ENCODE measurements at places on chromosomes 12 and 14. TPM values are rescaled to one million over a fixed set of nuclear protein-coding genes. Genes with fewer than 3 reads are reported as not detected.

DNA sequence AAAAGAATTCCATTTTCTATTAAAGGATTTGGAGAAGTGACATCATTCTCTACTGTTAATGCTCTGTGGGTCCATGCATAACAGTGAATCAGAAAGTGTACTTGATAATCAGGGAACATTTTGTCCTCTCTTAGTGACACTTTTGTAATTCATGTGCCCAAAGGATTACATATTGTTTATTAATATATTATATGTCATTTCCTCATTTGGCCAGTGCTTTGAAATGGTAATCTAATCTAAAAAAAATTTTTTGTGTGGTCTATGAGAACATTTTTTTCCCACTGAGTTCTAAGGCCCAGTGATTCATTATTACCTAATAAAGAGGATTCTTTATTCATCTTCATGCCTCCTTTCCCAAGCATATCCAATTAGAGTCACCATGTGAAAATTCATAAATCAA, 79.7 kb upstream of the MYF6 start:
- no peak overlapping the region for H3K4me3 ChIP-seq
- no peaks in the 10 kb centered on the region for H3K4me1 ChIP-seq
- H3K36me3 ChIP-seq = no peaks in the 10 kb centered on the region
- H3K27ac ChIP-seq = peak overlapping the region; percentile 18
- DNase-seq = no peak

The DHRS4L2 gene
- polyA plus RNA-seq = 22.6 TPM

DNA sequence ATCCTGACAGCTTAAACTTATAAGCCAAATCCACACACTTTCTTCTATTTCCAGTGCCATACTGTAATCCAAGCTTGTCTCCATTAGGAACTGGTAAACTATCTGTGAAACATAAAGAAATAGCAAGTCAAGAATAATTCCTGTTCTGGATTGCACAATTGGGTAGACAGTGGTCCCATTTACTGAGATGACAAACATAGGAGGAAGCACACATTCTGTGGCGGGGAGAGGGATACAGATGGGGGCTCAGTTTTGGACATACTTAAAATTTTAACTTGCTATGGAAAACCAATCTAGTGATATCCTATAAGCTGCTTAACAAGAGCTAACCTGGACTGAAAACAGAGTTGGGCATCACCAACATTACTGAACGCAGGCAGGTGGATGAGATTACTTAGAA, 16.3 kb downstream of the MAP4K5 start:
- no peak for DNase-seq
- no peaks in the 10 kb centered on the region for H3K27me3 ChIP-seq
- H3K36me3 ChIP-seq = no peaks in the 10 kb centered on the region
- H3K4me1 ChIP-seq = peaks cover 2% of the 10 kb centered on the region
- H3K27ac ChIP-seq = no peak overlapping the region

DNA sequence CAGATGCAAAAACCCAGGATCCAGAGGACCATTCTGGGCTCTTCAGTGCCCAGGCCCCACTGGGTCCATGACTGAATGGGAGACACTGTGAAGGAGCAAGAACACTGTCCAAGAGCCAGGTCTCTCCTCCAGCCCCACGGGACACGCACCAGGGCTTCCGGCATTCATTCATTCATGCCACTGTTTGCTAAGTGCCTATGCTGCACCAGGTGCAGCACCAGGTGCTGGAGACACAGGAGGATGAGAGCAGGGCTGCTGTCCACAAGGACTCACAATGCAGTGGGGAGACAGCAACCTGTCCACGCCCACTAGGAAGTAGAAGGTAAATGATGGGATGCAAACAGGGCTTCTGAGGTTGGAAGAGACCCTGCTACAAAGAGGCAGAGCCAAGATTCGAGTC, 20.4 kb downstream of the CLMN start:
- no peak overlapping the region for H3K4me3 ChIP-seq
- no peaks in the 10 kb centered on the region for H3K36me3 ChIP-seq
- DNase-seq = no peak
- H3K27me3 ChIP-seq = no peaks in the 10 kb centered on the region
- H3K27ac ChIP-seq = no peak overlapping the region
- peaks cover 6% of the 10 kb centered on the region for H3K4me1 ChIP-seq

DNA sequence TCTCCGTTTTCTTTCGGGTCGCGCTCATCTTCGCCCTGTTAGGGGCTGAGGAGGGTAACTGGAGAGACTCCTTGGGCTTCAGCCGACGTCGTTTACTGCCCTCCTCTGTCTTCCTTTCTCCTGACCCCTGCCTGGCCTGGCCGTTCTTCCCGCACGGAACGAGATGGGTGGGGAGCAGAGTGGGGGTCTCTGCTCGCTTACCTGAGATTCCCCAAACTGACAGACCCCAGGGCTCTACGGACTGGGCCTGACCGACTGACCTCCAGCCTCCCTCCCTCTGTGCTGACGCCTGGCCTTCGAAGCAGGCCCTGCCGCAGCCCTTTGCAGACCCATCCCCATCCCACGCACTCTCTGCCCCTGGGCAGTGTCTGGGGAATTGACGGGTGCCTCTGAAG, 439 bp downstream of the GOLGA5 start:
- DNase-seq = peak; percentile 34
- H3K4me3 ChIP-seq = peak overlapping the region; percentile 46
- H3K27ac ChIP-seq = peak overlapping the region; percentile 91
- peaks cover 12% of the 10 kb centered on the region for H3K4me1 ChIP-seq
- H3K36me3 ChIP-seq = no peaks in the 10 kb centered on the region

DNA sequence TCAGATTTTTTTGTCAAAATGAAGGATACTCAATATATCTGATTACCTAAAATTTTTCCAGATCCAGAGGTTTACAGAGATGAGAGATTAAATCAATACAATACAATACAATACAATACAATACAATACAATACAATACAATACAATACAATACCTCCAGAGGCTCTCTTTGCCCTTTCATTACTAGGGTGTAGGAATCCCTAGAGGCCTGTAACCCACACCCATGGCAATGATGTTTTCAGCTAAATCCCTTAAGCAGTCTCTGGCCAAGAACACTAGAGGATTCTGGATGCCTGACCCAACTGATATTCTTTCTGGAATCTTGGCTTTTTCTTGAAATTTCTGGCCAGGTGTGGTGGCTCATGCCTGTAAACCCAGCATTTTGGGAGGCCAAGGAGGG, 23.7 kb upstream of the AEBP2 start:
- H3K27me3 ChIP-seq = no peaks in the 10 kb centered on the region
- H3K4me1 ChIP-seq = peaks cover 8% of the 10 kb centered on the region
- no peak overlapping the region for H3K4me3 ChIP-seq
- DNase-seq = no peak

The SNW1 gene
- 47.7 TPM for polyA plus RNA-seq

DNA sequence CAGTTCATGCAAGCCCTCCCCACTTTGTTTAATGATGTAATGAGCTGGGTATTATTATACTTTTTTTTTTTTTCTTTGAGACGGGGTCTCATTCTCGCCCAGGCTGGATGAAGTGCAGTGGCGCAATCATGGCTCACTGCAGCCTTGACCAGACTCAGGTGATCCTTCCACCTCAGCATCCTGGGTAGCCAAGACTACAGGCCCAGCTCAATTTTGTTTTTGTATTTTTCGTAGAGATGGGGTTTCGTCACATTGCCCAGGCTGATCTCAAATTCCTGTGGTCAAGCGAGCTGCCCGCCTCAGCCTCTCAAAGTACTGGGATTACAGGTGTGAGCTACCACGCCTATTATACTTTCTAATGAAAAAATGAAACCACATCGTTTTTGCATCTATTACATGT, 4.5 kb upstream of the DCAF11 start:
- H3K4me1 ChIP-seq = no peaks in the 10 kb centered on the region
- DNase-seq = no peak
- H3K27me3 ChIP-seq = no peaks in the 10 kb centered on the region
- no peak overlapping the region for H3K27ac ChIP-seq
- H3K36me3 ChIP-seq = no peaks in the 10 kb centered on the region

GRCh38 chr12:69179786-69180185, 59.6 kb upstream of the CPSF6 start:
- H3K36me3 ChIP-seq = no peaks in the 10 kb centered on the region
- no peaks in the 10 kb centered on the region for H3K4me1 ChIP-seq
- no peak for DNase-seq
- H3K27ac ChIP-seq = no peak overlapping the region
- no peaks in the 10 kb centered on the region for H3K27me3 ChIP-seq
- H3K4me3 ChIP-seq = no peak overlapping the region

The KERA gene
- polyA plus RNA-seq = 0.97 TPM

The DBX2 gene
- polyA plus RNA-seq = not detected

GRCh38 chr12:7638760-7639555, 26.8 kb downstream of the APOBEC1 start:
- peak; percentile 94 for DNase-seq
- H3K27me3 ChIP-seq = no peaks in the 10 kb centered on the region
- no peak overlapping the region for H3K4me3 ChIP-seq
- no peak overlapping the region for H3K27ac ChIP-seq
- H3K36me3 ChIP-seq = no peaks in the 10 kb centered on the region

The REP15 gene
- polyA plus RNA-seq = 0.43 TPM

- no peaks in the 10 kb centered on the region for H3K27me3 ChIP-seq
- H3K4me3 ChIP-seq = no peak overlapping the region
- no peaks in the 10 kb centered on the region for H3K4me1 ChIP-seq
- no peak overlapping the region for H3K27ac ChIP-seq
These were observed 12.4 kb upstream of the SLC6A15 start for GRCh38 chr12:84924981-84925380.

- no peaks in the 10 kb centered on the region for H3K4me1 ChIP-seq
- no peaks in the 10 kb centered on the region for H3K36me3 ChIP-seq
- no peak overlapping the region for H3K4me3 ChIP-seq
These were observed 98.9 kb downstream of the RERG start for GRCh38 chr12:15122344-15122743.

DNA sequence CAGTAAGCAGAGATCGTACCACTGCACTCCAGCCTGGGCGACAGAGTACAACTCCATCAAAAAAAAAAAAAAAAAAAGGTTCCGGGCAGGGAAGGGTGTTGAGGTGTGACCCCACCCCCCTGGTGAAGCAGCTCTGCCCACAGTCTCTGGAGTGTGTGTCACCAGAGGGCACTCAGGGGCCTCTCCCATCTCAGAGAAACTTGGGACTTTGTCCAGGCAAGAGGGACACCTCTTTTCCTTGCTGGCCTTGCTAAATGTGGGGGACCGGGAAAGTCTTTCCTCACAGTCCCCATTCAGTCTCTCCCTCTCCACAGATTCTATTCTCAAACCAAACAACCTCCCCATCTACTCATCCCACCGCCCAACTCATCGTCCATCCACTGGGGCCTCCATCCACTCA, 43.6 kb downstream of the RFLNA start:
- H3K27ac ChIP-seq = no peak overlapping the region
- no peaks in the 10 kb centered on the region for H3K4me1 ChIP-seq
- no peak overlapping the region for H3K4me3 ChIP-seq
- H3K36me3 ChIP-seq = no peaks in the 10 kb centered on the region

DNA sequence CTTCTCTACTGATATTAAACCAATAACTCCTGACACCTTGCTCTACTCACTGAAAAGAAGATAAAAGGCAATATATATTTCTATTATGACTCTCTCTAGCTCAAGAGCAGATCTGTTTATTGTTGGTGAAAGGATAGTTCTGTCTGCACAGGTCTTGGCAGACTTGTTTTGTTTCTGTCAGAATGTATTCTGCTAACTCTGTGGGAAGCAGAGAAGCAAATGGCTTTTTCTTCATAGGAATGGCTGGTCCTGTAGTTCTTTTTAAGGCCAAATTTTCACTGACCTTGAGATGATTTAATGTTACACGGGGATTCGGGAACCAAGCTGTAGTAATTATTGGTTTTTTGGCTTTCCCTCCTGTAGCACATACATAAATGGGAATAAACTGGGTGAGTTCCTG, 512.1 kb downstream of the DIO2 start:
- no peak overlapping the region for H3K27ac ChIP-seq
- no peak for DNase-seq
- peaks cover 4% of the 10 kb centered on the region for H3K4me1 ChIP-seq
- no peak overlapping the region for H3K4me3 ChIP-seq

- H3K36me3 ChIP-seq = no peaks in the 10 kb centered on the region
- no peak overlapping the region for H3K4me3 ChIP-seq
- H3K27me3 ChIP-seq = no peaks in the 10 kb centered on the region
- DNase-seq = no peak
- H3K27ac ChIP-seq = no peak overlapping the region
These were observed 23.4 kb downstream of the KIF26A start for GRCh38 chr14:104161602-104162367.

DNA sequence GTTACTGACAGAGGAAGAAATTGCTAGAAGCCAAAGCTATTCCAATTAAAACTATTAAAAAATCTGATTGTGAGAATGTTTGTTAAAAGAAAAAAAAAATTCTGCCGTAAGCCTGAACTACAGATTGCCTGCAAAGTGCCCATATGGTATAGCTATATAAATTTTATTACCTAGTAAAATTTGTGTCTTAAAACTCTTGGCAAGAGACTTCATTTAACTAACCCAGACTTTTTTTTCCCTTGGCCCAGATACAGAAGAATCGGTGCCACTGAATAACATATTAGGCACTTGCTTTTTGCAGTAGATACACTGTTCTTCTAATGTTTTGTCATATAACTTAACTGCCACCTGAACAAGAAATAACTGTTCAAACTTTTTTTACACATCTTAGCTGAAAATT, 125.5 kb downstream of the RPS29 start:
- no peaks in the 10 kb centered on the region for H3K36me3 ChIP-seq
- no peak overlapping the region for H3K27ac ChIP-seq
- H3K4me3 ChIP-seq = no peak overlapping the region
- no peaks in the 10 kb centered on the region for H3K27me3 ChIP-seq

GRCh38 chr14:96180043-96180874, 24.4 kb upstream of the BDKRB2 start:
- no peak for DNase-seq
- no peaks in the 10 kb centered on the region for H3K27me3 ChIP-seq
- H3K4me3 ChIP-seq = no peak overlapping the region
- H3K27ac ChIP-seq = no peak overlapping the region

DNA sequence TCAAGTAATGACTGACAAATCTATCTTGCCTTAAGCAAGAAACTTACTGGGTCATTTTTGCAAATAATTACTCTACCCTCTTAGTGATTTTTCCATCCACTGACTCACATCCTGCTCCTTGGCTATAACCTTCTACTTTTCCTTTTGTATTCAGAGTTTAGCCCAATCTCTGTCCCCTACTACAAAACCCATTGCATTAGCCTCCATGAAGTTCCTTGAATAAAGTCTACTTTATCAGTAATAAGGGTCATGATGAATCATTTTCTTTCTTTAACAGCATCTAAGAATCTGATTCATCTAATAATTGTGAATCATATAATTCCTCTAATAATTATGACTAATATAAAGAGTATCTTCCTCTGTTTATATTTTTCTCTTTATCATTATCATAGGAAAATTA, 132.6 kb downstream of the NTS start:
- no peak overlapping the region for H3K4me3 ChIP-seq
- no peak overlapping the region for H3K27ac ChIP-seq
- H3K27me3 ChIP-seq = no peaks in the 10 kb centered on the region
- no peak for DNase-seq
- H3K36me3 ChIP-seq = no peaks in the 10 kb centered on the region

The TAS2R10 gene
- not detected for polyA plus RNA-seq

The SPX gene
- polyA plus RNA-seq = 0.97 TPM

DNA sequence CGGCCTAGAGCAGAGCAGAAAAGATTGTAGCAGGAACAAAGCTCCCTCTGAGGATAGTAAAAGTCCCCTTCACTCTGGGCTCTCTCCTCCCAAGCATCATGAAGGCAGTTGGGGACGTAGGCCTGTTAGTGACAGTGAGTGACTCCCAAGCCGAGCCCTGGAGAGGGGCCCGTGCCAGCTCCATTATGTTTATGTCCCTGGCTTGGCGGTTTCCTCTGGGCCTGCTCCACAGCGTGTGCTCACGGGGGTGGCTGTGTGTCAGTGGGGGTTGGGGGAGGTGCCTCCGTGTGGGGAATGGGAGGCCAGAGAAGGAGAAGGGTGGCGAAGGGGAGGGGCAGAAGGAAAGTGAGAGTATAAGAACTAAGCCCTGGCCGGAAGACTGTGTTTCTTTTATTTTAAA, 170.0 kb upstream of the VASH1 start:
- peaks cover 6% of the 10 kb centered on the region for H3K27me3 ChIP-seq
- H3K4me1 ChIP-seq = peaks cover 5% of the 10 kb centered on the region
- no peak overlapping the region for H3K27ac ChIP-seq
- no peak overlapping the region for H3K4me3 ChIP-seq
